Neural crest cell (in vitro differentiated cells): ENCODE measurements at places on chromosomes 7 and 10.
A peak's percentile ranks its signal among the peaks of the same experiment; 100 is the strongest.

GRCh38 chr10:5446390-5446926 is 34.1 kb downstream of the NET1 start:
- DNase-seq, result peak; percentile 79

DNA sequence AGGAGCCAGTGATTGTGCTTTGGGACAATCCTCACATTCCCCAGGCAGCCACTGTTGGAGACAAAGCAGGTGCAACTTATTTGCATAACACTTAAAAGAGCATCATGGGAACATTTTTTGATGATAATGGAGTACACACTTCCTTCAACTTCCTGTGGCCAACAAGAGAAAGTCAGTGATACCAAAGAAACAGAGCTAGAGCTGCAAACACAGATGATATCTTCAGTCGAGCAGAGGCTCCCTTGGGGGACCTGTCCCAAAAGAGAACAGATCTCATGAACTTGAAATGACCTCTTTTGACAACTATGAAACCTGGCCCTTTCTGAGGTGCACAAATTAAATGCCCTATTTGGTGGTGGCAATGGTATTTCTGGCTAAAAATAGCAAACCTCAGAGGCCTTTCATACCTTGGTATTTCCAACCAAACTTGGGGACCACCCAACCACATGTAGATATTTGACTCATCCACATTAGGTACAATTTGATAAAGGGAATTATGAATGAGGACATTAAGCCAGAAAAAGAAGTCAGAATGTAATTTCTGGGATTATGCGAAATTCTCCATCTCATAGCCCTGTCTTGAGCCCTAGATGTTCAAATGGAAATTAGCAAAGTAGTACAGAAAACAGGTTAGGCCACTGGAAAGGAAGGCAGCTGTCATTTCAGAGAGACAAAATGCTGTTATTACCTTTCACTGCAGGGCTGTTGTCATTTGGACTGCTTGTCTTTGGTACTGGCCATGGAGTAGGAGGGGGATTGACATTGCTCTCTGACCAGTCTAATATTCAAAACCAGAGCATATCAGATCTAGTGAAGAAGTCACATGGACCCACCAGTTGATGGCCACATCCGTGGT is 146.2 kb downstream of the ICA1 start:
- no peak for DNase-seq

DNA sequence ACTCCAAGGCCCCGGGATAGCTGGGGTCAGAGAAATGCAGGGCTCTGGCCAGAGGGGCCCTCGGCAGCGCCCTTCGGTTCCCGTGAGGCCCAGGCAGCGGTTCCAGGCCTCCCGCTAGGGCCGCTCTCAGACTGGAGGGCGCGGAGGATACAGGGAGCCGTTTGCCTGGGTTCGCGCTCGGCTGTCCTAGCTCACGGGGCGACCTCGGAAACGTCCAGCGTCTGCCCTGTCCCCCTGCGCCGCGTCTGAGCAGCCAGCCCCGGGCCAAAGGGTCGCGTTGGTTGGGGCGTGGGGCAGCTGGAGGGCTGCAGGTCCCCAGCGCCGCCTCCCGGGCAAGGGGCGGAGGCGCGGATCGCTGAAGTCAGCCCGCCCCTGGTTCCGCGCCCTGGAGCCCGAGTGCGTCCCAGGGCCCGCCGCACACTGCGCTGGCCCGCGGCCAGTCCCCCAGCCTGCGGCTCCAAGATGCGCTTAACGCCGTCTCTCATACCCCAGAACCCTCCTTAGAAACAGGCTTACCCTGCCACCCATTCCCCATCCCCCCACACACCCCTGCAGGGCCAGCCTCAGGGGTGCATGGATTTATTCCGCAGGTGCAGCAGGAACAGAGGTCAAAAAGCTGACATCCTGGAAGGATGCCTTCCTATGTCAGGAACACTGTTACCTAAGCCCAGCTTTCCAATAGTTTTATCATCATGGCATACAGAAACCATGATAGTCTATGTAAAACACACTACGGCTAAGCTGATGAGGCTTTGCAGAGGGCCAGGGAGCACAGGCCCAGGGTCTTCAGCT is 22.1 kb upstream of the OPN4 start:
- DNase-seq, result peak; percentile 54

DNA sequence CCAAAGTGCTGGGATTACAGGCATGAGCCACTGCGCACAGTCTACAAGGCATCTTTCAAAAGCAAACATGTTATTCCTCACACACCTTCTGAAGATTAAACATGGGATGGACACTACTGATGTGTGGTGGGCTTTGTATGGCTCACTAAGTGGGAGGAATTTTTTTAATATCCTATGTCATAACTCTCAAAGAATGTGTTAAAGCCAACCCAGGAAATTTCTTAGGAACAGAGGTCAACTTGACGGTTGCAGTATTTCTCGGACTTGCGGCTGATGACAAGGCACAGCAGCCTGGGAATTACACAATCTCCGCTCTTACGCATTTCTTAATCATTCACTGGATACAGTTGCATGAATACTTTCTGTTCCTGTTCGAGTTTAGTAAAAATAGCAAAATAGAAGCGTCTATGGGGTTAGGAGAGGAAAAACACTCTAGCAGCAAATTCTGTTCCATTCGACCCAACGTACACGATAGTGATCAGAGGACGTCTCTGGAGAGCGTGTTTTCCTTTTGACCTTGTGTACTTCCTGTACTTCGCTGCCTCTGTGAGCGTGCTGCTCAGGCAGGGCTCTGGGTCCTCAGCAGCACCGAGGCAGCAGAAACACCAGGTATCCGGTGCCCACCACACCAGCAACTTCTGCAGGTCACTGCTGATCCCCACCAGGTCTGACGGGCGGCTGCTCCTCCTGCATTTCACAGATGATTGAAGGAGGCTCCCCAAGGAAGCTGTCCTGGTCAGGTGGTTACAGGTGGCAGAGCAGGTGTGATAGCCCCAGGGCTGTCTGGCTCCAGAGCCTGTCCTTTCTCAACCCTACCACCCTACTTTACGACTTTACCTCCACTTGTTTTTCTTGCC is 26.4 kb upstream of the SRGN start:
- DNase-seq, result no peak

- no peak for DNase-seq
These were observed 158.8 kb downstream of the WDR37 start for GRCh38 chr10:1214882-1215540.

- no peak for DNase-seq
These were observed 369.0 kb downstream of the MAGI2 start for GRCh38 chr7:79084423-79084822.
